ENCODE measurements at places on chromosomes 7 and 10.

DNA sequence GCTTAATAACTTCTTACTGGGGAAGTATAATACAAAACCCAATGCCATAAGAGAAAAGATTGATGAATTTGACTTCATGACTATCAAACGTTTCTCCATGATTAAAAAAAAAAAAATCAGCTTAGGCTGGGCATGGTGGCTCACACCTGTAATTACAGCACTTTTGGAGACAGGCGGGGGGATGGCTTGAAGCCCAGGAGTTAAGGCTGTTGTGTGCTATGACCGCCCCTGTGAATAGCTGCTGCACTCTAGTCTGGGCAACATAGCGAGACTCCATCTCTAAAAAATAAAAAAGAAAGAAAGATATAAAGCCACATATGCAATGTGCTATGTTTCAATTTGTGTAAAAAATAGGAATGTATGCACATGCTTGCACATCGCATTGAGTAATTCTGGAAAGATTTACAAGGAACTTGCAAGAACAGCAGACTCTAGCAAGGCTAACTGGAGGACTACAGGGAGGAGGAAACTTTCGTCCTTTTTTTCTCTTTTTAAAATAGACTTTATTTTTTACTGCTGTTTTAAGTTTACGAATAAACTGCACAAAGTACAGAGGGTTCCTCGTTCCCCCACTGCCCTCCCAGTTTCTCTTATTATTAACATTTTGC lies 10.3 kb upstream of the RARRES2 start:
- DNase-seq: peak; percentile 75

GRCh38 chr10:120506674-120507073 lies 49.6 kb downstream of the PLPP4 start:
- DNase-seq: no peak

- no peak for DNase-seq
Measured at GRCh38 chr10:10986606-10987005, 31.1 kb upstream of the CELF2 start.

GRCh38 chr10:34292194-34292565 lies 522.9 kb downstream of the PARD3 start:
- DNase-seq: no peak

GRCh38 chr10:25063644-25064043 lies 47.2 kb downstream of the THNSL1 start:
- no peak for DNase-seq

GRCh38 chr10:119849031-119849789 lies 23.4 kb downstream of the MCMBP start:
- no peak for DNase-seq

- no peak for DNase-seq
Measured at GRCh38 chr7:40223451-40224127, 88.8 kb downstream of the SUGCT start.

- no peak for DNase-seq
Measured at GRCh38 chr10:42954766-42955492, 121.9 kb upstream of the RET start.

DNA sequence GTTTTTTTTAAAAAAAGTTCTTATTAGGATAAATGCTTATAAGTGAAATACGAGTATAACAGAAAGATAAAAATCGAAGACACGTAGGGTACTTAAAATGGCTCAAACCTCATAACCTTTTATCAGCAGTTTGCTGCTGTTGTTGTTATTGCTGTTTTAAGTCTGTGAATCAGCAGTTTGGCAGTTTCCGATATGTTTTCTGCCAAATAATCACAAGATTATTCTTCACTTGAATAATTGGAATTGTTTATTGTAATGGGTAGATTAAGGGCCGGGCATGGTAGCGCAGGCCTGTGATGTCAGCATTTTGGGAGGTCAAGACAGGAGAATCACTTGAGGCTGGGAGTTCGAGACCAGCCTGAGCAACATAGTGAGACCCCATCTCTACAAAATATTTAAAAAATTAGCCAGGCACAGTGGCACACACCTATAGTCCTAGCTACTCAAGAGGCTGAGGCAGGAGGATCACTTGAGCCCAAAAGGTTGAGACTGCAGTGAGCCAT lies 177.6 kb downstream of the VTI1A start:
- no peak for DNase-seq

GRCh38 chr7:85529201-85529600 lies 342.3 kb upstream of the SEMA3D start:
- DNase-seq: no peak

GRCh38 chr7:139991269-139991666 lies 71.5 kb downstream of the PARP12 start:
- no peak for DNase-seq

GRCh38 chr7:154864523-154864891 lies 138.4 kb downstream of the PAXIP1 start:
- DNase-seq: no peak

DNA sequence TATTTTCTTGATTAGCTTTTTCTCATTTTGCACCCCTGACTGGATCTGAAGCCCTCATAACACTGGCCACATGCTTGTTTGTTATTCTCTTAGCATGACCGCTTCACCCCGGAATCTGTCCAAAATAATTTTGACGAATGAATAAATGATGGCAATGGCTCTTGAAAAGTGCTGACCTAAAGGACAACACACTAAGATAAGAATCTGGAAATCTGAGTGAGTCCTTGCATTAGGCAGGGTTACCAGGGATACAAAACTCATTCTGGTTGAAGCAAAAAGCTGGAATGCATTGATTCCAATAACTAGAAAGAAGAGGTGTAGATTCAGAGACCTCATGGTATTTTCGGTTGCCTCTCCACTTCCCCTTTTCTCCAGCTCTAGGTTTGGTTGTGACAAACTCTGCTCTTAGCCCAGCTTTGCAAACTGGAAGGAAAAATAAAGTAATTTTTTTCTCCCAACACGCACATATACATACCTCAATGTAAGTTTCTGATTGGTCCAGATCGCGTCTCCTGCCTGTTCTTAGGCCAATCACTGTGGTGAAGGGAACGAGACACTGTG lies 157.4 kb downstream of the SKIDA1 start:
- peak; percentile 30 for DNase-seq

DNA sequence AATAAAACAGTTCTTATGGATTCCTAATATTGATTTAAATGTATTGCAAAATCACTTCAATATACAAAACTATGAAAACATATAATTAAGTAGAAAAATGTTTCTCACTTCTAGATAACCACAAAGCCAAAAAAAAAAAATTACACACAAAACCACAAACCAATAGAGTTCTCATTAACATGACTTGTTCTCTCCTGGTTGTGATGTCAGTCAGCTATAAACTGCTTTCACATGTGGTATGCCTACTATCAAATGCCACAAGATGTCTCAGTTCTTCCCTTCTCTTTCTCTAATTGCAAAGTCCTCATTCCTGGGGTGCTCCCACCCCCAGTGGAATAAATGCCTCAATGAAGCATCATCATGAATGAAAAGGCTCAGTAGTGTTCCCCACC lies 16.6 kb downstream of the GNAI1 start:
- DNase-seq: no peak

- no peak for DNase-seq
Measured at GRCh38 chr10:1874533-1874932, 137.2 kb upstream of the ADARB2 start.

DNA sequence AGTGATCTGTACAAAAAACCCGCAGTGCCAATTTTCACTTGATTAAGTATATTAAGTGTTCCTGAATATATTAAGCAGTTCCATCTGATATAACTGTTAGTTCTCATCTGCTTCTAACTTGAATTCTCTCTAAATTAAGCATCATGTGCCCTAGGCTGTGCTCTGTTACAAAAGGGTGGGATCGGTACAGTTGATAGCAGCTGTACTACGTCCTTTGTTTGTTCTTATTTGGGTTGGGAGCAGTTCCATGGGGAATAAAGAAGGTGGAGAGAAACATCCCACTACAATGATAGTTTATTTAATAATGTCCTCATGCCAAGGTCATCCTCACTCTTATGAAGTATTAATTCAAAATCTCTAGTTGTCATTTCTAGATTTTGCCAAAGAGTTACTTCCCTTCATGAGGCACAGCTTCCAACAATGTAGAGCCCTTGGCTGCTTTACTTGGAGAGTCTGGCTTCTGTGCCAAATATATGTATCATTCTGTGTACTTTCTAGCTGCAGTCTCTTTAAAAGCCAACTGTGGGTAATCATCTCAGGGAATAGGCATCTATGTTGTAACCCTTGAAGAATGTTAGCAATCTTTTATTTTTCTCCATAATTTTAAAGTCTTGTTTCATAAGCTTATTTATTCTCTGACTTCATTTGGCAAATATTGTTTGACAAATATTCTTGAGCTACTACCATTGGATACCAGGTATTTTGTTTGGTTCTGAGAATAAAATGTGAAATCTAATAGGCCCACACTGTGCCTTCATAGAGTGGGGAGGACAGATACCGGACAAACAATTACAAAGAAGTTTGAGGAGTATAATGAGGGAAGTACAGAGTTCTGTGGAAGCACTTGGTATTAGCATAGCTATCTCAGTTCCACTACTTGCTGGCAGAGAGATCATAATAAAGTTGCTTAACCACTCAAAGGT lies 22.4 kb upstream of the AHR start:
- no peak for DNase-seq

GRCh38 chr7:69564454-69565417 lies 33.5 kb upstream of the AUTS2 start:
- no peak for DNase-seq

DNA sequence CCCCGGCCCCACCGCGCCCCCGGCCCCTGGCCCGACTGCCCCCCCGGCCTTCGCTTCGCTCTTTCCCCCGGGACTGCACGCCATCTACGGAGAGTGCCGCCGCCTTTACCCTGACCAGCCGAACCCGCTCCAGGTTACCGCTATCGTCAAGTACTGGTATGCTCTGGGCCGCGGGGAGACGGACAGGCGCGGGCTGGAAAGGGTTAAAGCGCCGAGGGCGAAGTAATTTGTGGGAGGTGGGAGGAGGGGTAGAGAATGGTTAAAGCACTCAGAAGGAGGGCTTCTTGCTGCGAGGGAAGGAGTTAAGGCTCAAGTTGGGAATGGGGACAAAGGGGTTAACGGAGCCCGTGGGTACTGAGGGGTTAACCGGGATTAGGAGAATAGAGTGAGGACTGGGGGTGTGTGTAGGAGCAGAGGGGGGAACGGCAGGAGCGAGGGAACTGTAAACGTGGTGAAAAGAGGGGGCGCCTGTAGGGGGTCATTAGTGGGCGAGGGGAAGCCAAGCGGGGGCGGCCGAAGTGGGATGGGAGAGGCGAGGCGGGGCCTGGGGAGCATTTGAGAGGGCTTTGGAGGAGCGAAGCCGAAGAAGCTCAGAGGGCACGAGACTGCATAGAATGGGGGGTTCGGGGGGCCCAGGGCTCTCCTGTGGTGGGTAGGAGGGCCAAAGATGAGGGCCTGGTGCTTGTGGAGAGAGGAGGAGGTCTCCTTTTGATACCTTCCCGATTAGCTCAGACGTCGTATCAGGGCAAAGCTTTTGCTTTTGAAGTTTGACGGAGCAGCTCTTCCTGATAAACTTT lies 605 bp downstream of the SUFU start:
- peak; percentile 56 for DNase-seq

DNA sequence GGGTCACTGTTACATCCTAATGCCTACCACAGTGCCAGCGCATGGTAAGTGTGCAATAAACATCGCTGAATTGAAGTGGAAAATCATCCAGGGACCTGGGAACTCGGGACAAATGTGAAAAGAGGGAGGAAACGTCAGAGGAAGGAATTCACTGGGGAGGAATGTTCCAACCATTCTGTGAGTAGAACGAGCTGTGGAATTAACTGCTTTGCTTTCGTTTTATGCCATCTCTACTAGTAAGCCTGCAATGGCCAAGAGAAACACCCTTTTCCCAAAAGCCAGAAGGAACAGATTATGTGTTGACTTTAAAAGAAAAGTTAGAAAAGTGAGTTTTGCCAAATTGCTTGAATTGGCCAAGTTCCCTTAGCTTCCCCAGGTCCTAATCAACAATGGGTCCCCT lies 1044.9 kb downstream of the TYW1 start:
- DNase-seq: no peak

- no peak for DNase-seq
Measured at GRCh38 chr7:158094046-158094445, 493.6 kb downstream of the PTPRN2 start.

DNA sequence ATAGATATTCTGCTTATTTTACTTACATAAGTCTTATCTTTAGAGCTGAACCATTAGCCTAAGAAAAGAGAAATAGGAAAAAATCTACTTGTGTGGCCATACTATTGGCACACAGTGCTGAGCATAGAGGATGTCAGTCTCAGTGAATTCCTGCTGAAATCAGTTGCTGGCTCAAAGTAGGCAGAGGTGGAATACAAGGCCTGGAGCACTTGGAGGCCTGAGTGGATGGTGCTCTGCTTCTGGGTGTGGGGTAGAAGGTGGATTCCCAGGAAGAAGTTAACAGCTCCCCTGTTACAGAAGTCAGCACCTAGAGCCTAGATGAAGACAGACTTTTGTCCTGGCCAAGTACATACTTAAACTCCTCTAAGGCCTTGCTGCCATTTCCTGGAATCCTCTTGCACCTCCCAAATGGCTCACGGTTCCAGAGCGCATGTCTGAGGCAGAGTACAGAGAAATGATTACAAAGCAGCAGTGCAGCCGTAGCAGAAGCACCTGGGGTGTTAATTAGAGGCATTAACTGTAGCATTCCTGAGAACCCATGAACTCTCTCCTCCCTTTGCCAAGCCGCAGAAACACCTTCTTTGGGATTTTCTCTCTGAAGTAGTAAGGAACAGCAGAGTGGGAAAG lies 18.0 kb upstream of the XPNPEP1 start:
- no peak for DNase-seq

DNA sequence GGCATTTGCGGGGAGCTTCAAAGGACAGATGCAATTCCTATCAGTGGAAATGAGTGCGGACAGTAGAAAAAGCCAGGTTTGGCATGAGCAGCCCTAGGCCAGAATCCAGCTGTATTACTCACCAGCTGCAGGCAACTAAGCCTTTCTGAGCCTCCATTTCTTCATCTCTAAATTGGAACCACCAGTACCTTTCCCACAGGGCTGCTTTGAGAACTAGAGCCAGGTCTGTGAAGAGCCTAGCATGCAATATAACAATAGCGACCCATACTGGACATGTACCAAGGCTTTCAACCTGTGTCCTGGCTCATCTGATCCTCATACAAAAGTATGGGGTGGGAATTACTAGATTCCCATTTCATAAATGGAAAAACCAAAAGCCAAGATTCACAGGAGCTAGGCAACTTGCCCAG lies 101.0 kb downstream of the GSAP start:
- no peak for DNase-seq

DNA sequence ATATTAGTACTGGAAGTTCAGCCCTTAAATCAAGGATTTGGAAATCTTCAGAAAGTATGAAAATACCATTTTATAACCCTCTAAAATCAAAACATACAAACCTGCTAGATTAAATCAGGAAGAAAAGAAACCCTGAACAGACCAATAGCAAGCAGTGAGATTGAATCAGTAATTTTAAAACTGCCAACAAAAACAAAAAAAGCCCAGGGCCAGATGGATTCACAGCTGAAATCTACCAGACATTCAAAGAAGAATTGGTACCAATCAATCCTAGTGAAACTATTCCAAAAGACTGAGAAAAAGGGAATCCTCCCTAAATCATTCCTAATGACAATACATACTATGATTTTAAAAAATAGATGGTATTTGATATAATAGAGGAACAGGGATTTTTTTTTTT lies 70.1 kb downstream of the MCU start:
- no peak for DNase-seq
